CD4-positive, alpha-beta T cell treated with Interleukin-12 subunit alpha and Interleukin-12 subunit beta, for 1 hour (primary cell): ENCODE measurements at places on chromosomes 12 and 14.

DNA sequence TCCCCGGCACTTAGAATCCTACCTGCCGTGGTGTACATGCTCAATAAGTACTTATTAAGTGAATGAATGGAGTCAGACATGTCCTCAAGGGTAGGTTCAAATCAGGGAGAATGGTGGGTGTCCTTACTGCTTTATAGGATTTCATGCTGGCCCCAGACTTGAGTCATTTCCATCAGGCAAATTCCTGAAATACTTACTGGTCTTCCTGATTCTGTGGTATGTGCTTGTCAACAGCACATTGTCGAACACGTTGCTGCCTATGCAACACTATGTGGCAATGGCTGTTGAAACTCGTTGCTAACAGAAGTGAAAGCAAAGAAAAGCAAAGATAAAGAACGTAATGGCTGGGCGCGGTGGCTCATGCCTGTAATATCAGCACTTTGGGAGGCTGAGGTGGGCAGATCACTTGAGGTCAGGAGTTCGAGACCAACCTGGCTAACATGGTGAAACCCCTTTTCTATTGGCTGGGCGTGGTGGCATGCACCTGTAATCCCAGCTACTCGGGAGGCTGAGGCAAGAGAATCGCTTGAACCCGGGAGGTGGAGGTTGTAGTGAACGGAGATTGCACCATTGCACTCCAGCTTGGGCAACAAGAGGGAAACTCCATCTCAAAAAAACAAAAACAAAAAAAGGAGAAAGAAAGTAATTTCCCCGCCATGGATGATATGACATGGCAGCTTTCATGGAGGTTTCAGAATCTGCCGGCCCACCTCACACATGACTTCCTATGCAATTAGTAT is 214.9 kb downstream of the ZFP36L1 start:
- DNase-seq = peak; percentile 5

GRCh38 chr12:56241424-56242303 is 11.8 kb downstream of the SLC39A5 start:
- no peak for DNase-seq

DNA sequence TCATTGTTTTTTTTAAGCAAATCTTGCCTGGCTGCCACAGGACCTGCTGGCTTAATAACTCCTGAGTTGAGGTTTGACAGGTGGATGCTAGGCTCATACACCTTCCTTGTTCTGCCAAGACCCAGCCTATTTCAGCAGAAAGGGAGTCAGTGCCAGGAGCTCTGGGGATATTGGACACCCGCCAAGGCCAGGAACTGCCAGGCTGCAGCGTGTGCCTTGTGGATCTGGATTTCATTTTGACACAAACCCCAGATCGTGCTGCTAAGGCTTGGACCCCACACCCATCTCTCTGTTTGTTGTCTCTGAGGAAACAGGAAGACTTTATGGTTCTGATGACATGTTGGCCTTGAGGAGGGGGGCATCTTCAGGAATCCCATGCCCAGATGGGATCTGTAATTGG is 44.4 kb upstream of the PRIMA1 start:
- DNase-seq = no peak

- peak; percentile 11 for DNase-seq
These were observed 29.0 kb downstream of the PEBP1 start for GRCh38 chr12:118164798-118165486.

GRCh38 chr12:101761350-101761749 is 22.1 kb upstream of the SYCP3 start:
- no peak for DNase-seq

DNA sequence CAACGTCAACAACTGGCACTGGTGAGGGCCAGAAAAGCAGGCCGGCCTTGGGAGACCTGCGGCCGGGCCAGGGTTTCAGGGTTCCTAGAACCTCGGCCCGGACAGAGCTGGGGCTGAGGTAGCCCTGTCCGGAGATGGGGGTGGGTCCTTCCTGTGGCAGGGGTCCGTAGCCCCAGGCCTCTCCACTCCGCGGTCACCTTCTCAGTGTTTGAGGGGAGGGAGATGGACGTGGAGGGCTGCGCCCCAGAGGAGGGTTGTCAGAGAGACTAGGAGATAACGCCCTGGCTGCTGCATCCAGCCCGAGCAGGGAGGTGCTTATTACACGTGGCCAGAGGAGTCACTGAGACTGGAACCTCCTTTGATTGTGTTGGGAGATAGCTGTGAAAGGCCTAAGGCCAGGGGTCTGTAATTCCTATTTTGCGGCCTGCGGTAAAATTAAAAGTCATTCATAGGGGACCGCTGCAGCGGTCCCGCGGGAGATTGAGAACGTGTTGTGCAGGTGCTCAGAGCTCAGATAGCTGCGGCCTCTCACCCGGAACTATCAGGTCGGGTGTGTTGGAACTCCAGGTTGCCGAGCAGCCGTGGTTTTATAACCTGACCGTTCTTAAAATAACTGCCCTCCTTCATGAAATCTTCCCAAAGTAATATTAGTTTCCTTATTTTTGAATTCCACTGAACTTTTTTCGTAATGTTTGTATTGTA is 507 bp downstream of the AHSA1 start:
- peak; percentile 26 for DNase-seq

GRCh38 chr12:70243510-70244371 is 508 bp downstream of the CNOT2 start:
- peak; percentile 75 for DNase-seq

DNA sequence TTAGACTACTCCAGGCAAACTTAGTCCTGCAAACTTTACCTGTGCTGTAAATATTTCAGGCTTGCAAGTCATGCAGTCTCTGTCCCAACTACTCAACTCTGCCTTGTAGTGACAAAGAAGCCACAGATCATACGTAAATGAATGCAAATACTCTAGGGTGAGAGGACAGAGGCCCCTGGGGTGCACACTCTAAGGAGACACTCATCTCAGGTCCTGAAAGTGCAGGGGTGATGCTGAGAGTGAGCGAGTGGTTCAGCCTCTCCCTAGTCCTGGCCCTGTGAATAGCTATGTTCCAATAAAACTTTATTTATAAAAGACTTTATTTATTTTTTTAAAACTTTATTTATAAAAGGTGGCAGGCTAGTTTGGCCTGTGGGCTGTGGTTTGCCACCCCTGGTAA is 34.9 kb downstream of the HCAR2 start:
- DNase-seq = no peak

GRCh38 chr14:104801520-104802393 is 856 bp downstream of the ZBTB42 start:
- no peak for DNase-seq

GRCh38 chr14:94751321-94751720 is 18.6 kb downstream of the GSC start:
- DNase-seq = no peak

DNA sequence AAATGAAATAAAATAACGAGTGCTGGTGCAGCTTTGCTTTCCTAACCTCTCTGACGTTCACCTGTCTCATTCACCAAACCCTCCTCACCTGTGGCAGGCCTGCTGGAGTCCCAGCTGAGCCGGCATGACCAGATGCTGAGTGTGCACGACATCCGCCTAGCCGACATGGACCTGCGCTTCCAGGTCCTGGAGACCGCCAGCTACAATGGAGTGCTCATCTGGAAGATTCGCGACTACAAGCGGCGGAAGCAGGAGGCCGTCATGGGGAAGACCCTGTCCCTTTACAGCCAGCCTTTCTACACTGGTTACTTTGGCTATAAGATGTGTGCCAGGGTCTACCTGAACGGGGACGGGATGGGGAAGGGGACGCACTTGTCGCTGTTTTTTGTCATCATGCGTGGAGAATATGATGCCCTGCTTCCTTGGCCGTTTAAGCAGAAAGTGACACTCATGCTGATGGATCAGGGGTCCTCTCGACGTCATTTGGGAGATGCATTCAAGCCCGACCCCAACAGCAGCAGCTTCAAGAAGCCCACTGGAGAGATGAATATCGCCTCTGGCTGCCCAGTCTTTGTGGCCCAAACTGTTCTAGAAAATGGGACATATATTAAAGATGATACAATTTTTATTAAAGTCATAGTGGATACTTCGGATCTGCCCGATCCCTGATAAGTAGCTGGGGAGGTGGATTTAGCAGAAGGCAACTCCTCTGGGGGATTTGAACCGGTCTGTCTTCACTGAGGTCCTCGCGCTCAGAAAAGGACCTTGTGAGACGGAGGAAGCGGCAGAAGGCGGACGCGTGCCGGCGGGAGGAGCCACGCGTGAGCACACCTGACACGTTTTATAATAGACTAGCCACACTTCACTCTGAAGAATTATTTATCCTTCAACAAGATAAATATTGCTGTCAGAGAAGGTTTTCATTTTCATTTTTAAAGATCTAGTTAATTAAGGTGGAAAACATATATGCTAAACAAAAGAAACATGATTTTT is 17.1 kb upstream of the AMN start:
- no peak for DNase-seq

DNA sequence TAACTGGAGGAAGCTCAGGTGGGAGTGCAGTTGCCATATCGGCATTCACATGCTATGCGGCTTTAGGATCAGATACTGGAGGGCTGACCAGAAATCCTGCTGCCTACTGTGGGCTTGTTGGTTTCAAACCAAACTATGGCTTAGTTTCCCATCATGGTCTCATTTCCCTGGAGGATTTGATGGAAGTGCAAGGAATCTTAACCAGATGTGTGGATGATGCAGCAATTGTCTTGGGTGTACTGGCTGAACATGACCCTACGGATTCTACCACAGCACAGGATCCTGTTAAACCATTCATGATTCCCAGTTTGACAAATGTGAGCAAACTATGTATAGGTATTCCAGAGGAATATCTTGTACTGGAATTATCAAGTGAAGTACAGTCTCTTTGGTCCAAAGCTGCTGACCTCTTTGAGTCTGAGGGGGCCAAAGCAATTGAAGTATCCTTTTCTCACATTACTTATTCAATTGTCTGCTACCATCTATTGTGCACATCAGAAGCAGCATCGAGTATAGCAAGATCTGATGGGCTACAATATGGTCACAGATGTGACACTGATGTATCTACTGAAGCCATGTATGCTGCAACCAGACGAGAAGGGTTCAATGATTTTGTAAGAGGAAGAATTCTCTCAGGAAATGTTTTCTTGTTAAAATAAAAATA is 42.9 kb downstream of the RALGAPA1 start:
- no peak for DNase-seq

GRCh38 chr12:42023733-42024494 is 120.8 kb downstream of the GXYLT1 start:
- DNase-seq = peak; percentile 63

- DNase-seq = no peak
These were observed 33.6 kb downstream of the FUT8 start for GRCh38 chr14:65446159-65446558.

DNA sequence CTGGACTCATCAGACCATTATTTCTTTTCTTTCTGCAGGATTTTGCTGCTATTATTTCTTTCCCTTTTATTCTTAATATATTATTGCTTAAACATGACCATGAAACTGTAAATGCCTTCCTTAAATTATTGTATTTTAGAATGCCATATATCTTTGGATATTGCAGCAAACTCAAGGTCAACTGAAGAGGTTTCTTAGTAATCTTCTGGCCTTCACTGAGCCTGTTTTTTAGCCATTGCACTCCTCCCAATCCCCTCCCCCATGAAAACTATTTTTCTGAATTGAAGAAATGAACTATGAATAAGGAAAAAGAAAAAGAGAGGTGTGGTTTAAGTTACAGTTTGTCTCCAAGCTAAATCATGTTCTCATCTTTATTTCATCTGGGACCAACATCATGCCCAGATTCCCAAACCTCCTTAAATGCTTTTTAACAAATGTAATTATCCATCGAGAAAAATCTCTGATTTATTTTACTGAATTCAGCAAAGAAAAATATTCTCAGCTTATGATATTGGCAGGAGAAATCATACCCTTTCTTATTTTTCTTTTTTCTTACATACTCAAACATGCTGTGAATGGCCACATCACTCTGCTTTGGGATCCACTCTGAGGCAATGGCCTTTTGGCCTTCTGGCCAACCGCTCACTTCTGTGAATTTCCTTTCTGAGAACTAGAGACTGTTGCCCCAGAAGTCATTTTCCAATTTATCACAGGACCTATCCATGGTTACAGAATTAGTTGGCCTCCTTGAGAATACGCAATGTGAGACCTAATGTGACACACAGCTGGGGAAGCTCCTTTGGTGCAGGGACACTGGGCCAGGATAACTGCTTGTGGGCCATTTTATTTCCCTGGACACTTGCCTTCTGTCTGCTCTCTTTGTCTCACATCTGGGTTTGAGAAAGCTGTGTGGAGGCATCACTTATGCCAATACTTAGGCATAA is 50.9 kb downstream of the IGF1 start:
- DNase-seq = no peak

GRCh38 chr12:92411687-92412086 is 266.0 kb upstream of the BTG1 start:
- no peak for DNase-seq

- DNase-seq = no peak
These were observed 3.8 kb upstream of the SIVA1 start for GRCh38 chr14:104749111-104749649.

DNA sequence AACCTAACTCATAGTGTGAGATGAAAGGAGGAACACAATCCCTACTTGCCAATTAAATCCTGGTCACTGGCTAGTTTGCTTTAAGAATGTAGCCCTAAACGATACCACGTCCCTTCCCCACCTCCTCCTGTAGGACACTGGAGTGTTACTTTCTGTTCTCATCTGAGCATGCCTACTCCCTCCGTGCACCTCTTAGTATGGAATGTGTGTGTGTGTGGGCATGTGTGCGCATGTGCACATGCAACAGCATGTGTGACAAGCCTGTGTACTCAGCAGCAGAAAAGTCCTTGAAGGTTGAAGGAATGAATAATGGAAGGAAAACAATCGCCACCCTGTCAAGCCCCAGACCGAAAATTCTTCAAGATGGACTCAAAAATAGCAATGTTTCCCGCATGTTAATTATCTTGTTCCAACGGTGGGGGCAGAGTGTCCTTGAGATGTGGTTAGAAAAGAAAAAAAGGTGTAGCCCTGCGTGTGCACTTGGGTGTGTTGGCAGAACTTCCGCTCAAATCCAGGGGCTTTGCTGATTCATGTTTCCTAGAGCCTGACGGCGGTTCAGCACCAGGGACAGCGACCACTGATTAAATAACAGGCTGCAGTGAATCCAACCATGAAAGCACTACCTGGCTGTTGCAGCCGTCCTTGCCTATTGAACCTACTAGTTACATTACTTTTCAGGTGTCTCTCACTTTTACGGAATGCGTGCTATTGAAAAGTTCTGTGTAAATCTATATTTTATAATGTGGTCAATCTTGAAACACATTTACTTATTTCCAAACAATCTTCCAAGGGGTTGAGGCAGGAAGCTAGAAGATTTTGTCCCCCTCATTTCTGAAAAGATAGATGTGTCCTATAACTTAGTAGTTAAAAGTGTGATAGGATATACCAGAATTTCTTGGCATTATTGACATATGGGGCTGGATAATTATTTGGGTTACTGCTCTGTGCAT is 79.8 kb downstream of the SRRM4 start:
- DNase-seq = no peak

DNA sequence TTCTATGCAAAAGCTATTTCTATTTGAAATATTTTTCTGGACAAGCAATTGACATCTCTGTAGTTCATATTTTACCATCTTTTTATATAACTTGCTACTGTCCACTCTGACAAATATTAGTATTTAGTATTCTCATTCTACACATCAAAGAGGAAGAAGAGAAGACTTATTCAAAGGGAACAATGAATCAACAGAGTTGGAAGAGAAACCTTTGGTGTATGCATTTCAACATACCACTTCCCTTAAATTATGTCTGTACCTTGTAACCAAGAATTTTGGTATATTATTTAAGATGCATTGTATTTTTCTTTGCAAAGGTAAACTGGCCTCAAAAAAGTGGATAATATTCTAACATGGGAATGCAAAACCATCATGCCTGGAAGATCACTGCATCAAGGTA is 72.1 kb upstream of the DUSP6 start:
- no peak for DNase-seq
